ENCODE measurements at places on chromosomes 7 and 10.

GRCh38 chr7:36131499-36131898 lies 21.6 kb upstream of the EEPD1 start:
- no peak for DNase-seq

GRCh38 chr7:108037140-108037539 lies 34.2 kb upstream of the LAMB1 start:
- DNase-seq = no peak

GRCh38 chr7:292826-293225 lies 2.9 kb downstream of the FOXL3 start:
- no peak for DNase-seq

- no peak for DNase-seq
Measured at GRCh38 chr10:5589661-5590511, 65.1 kb downstream of the CALML3 start.

DNA sequence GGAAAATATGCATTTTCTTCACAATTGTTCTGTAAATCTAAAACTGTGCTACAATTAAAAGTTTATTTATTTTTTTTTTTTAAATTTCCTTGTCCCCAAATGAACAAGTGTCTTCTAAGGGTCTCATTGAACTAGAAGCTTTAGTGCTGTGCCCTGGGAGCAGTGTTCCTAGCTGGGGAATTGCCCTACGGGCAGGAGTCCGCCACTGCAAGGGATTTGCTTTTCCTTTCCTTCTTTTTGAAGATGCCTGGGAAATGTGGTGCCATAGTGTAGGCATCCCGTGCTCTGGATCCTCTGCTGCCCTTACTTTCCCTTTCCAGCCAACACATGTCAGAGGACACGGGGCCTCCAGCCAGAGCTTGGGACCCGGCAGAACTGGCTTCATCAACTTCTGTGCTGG lies 177.1 kb upstream of the CTBP2 start:
- no peak for DNase-seq

DNA sequence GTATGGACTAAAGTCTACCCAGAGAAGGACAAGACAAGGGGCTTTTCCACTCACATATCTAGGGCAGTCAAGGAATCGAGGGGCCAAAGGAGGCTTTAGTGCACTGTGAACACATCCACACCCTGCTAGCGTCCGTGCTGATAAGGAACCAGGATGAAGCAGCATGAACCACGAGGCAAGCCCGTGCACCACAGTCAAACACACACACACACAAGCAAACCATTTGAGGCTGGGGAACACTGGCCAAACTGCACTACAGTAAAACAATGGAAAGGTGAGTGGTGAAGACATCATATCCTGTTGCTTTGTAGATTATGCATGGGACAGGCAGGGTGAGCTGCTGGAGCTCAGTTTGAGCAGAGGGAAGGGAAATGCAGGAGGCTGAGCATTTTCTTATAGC lies 177.4 kb upstream of the CDCA7L start:
- no peak for DNase-seq

DNA sequence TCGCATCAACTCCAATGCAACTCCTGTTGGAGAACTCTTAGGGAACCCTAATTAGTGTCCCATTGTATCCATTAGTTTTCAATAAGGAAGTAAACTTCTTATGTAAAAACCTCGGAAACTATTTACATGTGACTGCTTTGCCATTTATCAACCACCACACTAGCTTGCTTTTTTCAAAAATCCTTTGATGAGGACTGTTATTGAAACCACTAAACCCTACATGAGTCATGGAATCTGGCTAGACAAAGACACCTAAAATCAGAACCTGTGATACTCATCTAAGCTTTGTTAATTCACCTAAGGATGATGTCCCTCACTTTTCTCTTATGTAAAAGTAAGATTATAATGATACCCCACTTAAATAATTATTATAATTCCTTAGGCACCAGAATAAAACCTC lies 414.1 kb upstream of the ETV1 start:
- DNase-seq = no peak

- DNase-seq = no peak
Measured at GRCh38 chr7:150842716-150843115, 9.6 kb upstream of the AOC1 start.

DNA sequence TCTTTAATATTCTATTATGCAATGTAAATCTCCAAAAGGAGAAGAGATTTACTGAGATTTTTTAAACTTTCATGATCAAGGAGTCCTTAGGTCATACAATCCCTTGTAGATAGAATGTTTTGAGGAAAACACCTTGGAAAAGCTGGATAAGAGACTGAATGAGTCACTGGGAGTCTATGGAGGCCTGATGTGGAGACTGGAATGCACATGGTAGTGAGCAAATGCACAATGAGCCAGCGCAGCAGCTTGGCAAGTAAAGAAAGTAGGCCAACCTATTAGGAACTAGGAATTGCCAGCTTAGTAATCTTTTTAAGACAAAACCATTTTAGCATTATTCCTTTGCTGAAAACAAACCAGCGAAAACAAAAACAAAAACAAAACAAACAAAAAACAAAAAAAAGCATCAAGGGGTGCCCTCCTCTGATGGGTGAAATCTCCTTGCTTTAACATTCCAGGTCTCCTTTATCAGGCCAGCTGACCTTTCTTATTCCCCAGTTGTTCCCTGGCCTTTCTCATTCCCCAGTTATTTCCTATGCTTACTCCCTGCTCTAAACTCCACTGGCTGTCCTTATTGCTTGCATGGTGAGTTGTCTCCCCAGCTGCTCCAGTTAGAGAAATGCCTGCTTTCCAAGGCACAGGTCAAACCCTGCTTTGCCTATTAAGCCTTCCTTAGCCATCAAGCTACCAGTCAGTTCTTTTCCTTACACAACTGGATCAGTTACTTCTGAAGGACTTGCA lies 135.8 kb downstream of the PLCE1 start:
- DNase-seq = no peak

DNA sequence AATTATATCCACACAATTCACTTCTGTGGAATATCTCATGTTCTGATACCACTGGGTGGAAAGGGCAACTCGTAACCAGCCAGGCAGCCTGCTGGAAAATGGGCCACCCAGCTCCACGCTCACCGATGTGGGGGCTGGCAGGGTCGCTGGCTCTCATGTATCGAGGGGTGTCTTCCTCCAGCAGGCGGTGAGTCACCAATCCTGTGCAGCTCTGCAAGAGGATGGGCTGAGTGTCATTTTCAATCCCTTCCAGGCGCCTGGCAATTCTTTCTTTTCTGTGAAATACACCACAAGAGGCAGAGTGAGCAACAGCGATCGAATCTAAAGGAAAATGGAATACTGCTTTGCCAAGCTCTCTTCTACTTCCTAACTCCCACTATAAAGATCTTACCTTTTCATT lies 80.1 kb downstream of the SVIL start:
- no peak for DNase-seq

DNA sequence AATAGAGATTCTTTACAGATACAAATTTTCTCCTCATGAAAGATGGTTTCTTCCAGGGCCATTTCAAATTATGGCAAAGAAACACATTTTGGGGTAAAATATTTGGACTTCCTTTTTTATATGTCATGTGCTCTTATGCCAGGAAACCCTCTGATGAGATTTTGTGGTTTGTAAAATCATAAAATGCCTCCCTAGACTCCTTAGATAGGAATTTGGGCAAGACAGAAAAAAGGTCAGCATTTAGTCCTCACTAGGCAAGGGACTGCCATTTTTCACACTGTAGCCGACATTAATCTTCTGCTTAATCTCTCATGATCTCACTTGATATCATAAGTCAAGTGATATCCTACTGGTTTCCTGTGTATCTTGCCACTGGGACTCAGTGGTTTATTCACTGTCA lies 286.4 kb downstream of the ARHGAP12 start:
- no peak for DNase-seq

DNA sequence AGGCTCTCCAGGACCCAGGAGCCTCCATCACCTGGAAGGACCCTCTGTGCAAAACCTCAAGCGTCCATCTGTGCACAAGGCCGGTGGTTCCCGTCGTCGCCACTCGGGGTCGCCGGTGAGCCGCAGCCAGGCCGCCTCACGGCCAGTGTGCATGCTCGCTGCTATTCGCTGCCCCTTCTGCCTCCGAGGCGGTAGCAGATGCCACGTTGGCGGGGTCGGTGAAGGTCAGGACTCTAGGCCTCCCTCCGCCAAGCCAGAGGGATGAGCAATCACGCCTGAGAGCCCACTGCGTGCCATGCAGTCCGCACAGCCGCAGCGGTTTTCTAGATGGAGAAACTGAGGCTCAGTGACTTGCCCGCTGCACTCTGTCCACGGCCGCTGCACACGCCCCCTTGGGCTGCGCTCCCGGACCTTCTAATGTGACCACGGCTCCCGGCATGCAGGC lies 5.7 kb downstream of the UPK3B start:
- DNase-seq = no peak

DNA sequence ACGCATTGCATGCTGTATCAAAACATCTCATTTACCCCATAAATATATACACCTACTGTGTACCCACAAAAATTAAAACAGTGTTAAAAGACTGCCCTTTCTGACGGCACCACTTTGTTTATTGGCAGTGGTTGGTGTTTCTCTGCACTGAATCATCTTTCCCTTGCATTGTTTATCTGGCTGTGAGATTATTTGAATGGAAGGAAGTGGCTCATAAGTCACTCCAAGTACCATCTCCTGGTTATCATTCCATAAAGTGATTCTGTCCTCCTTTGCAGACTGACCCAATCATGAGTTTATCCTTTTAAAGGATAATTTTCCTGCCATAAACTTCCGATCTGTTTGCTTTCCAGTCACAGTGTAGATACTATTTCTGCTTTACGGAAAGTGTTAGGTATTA lies 183.8 kb downstream of the CAMK1D start:
- DNase-seq = no peak

DNA sequence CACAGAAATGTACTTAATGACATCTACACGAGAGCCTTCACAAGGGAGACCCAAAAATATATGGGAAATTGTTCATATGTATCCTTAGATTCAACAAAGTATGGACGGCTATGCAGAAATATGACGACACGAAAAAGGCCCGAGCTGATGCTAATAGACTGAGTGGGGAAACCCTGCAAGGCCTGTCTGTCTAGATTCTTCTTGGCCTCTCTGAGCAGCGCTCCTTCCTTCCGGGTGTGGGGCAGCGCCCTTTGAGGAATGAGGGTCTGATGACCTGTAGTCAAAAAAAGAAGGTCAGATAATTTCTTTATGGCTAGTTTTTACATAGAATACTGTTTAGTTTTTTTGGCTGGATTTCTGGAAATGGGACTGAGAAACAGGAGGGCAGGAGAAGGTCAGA lies 192.8 kb upstream of the AKR1E2 start:
- no peak for DNase-seq

DNA sequence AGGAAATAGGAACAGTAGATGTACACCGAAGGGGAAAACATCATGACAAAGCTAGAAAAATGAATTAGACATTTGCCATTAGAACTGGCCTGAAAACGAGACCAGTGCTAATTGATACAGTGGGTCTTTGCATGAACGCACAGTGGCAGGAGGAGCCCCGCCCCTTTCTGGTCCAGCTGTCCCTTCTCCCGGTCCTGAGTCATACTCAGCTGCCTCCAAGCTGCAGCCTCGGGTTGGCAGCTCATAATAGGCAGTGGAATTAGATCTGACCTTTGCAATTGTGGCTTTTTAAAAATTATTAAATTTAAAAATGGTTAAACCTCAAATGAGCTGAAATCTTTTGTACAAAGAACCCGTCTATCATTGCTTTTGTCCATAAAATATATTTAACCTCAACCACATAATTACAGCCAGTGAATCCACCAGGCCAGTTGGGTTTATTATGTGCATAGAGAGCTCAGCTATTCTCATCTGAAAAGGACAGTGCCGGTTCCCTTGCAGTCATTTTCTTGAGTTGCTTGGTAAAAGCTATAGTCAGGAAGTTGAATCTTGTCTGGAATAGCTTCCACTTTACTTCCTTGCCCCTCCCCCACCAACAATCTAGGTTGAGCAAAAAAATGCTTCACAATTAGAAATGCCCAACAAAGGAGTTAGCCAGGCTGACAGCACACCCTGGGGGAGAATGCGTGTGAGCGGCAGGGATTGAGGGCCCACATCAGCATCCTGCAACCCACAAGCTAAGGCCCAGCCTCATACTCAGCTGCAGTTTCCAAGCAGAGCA lies 147.1 kb downstream of the BUB3 start:
- DNase-seq = no peak

DNA sequence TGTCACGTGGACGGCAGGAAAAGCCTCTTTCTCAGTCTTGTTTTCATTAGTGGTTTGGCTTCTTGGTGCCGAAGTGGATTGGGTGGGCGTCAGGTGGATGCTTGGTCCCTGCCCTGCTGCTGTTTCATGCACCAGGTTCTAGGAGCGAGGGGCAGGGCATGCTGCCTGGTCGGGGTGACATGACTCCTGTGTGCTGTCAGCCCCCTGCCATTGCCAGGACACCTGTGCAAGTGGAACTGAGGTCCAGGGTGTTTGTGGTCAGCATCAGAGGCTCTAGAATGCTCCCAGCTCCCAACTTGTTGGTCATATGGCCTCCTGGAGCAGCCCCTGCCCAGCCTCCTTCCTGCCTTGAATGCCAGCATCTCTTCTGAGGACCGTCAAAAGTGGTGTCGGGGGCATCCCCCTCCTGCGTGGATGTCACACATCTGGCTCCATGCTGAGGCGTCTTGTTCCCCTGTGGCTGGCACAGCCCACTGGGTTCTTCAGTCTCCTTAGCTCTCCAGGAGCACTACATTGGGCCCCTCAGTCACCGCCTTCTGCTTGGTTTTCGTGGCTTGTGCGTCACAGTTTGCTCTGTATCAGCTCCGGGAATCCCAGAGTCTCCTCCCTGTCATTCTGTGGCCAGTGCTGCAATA lies 24.8 kb downstream of the ADCY1 start:
- no peak for DNase-seq

GRCh38 chr7:985915-986741 lies 3.1 kb downstream of the CYP2W1 start:
- DNase-seq = no peak

- no peak for DNase-seq
Measured at GRCh38 chr7:37393476-37393875, 55.2 kb downstream of the ELMO1 start.

DNA sequence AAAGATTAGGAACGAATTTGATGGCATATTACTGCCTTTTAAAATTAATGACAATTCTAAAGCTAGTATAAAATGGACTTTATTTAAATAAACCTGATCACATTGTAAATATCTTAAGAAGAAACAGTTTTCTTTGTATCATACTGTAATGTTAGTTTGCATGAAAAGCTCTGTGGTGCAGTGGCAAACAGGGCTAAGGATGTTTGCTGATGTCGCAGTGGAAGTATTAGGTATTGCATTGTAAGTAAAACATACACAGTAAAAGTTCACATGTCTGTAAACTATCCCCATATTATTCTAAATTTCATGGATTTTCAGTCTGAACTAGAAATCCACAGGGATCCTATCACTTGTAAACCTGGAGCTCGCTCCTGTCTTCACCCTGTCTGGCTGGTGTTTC lies 252.6 kb upstream of the ZNF32 start:
- DNase-seq = no peak

GRCh38 chr7:69257592-69257991 lies 340.7 kb upstream of the AUTS2 start:
- DNase-seq = no peak
